ENCODE measurements at places on chromosomes 2 and 18.

- DNase-seq: no peak
Measured at GRCh38 chr2:65377556-65378192, 54.7 kb downstream of the SPRED2 start.

DNA sequence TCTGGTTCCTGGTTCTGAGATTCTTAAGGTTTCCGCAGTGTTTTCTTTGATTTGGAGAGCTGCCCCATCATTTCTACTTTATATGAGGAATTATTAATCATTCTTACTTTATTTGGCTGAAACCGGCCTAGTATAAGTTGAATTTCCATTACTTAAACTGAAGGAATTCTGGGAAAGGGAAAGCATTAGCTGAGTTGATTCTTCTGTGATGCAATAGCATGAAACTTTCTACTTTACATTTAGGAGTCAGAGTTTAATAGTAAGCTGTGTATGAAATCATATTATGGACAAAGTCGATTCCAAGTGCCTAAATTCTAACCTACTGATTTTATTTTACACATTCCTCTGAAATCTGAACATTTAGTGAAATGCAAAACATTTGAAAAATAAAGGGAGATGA lies 1269.7 kb upstream of the ZEB2 start:
- DNase-seq: no peak

- no peak for DNase-seq
Measured at GRCh38 chr2:148194882-148195281, 174.0 kb downstream of the MBD5 start.

GRCh38 chr2:58688813-58689212 lies 447.7 kb upstream of the FANCL start:
- DNase-seq: no peak

GRCh38 chr2:59857109-59857508 lies 696.3 kb downstream of the BCL11A start:
- DNase-seq: no peak

DNA sequence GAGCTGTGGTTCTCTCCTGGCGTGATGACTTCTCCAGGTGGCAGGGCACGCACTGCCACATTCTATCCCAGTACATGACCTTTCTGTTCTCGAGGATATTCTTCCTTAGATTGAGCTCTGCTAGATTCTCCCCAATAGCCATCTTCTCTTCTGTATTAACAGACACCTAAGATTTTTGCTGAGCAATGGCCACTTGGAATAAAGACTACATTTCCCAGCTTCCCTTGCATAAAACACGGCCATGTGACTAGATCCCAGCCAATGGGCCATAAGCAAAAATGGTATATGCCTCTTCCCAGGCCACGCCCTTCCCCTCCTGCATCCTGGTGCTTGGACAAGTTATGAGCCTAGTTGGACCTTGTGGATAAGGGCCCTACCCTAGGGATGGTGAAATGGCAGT lies 82.1 kb downstream of the EIF2AK3 start:
- DNase-seq: no peak

- DNase-seq: no peak
Measured at GRCh38 chr2:883803-884748, 66.6 kb upstream of the SNTG2 start.

DNA sequence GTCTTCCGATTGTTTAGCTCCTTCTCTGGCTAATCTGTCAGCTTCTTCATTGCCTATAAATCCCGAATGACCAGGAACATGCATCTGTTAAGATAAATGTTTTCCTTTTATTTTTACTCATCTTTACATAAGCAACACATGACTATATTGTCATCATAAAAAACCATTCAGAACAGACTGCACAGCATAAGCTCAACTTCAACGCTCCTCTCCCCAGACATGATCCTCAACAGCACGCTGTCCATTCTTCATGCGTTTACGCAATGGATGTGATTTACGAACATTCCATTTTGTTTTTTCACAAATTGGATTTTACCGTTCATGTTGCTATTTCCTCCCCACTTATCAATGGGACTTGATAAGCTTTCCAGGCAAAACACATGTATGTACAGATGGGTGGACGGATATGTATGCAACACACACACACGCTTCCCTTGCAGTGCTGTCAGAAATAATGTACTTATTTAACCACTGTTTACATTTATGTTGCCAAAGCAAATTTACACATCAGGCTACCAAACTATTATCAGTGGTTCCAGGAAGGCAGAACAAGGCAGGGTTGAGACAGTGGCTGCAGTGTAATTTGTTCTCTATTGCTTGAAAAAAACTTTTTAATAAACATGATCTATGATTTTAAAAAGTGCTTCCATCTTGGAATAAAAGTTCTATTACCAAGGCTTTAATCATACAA lies 12.2 kb downstream of the RNASEH1 start:
- DNase-seq: no peak

DNA sequence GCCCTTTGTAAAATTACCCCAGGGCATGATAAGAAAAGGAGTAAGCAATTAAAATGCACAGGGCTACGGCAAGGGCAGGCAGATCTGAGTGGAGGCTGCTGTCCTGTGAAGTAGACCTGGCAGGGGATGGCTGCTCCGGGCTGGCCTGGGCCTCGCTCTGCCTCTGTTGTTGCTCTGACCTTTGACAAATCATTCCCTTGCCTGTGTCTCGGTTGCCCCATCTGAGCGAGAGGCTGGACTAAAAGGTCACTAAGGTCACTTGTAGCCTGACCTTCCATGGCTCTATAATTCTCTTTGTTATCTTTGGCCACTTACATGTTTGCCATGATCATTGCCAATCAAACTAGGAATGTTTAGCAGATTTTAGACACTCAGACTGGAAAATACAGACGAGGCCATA lies 118.1 kb downstream of the KLHL29 start:
- DNase-seq: no peak

All from esophagus squamous epithelium (tissue), 5 donors.